PC-9 (cell line): ENCODE measurements at places on chromosomes 3 and 15. TPM values are rescaled to one million over a fixed set of nuclear protein-coding genes. Genes with fewer than 3 reads are reported as not detected.
A peak's percentile ranks its signal among the peaks of the same experiment; 100 is the strongest.

DNA sequence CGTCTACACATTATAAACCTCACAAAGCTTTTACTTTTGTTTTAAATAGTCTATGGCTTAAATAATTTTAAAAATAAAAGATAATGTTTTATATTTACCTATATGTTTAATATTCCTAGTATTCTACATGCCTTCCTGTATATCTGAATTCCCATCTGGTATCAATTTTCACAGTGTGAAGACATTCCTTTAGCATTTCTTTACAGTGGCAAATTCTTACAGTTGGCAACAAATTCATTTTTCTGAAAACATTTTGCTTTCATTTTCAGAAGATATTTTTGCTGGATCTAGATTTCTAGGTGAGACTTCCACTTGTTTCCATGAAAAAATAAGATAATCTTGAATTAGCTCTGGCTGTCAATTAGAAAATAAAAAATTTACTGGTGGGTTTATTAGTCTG is 471.4 kb upstream of the NAALADL2 start:
- no peak for DNase-seq

- DNase-seq, result peak; percentile 65
These were observed 1.4 kb downstream of the MAPKBP1 start for GRCh38 chr15:41775651-41776050.

GRCh38 chr3:411226-411625 is 214.7 kb downstream of the CHL1 start:
- DNase-seq, result no peak

GRCh38 chr3:116994351-116994879 is 284.8 kb downstream of the TUSC7 start:
- no peak for DNase-seq

- no peak for DNase-seq
These were observed 647.4 kb downstream of the NR2F2 start for GRCh38 chr15:96977886-96978285.

CLDN18 gene
- total RNA-seq, result not detected in 2 replicates

PDIA5 gene
- 31.7 and 32.1 TPM in 2 replicates for total RNA-seq

GRCh38 chr3:60582288-60582687 is 669.0 kb downstream of the FHIT start:
- DNase-seq, result no peak

GRCh38 chr3:170117134-170117533 is 64.4 kb downstream of the PHC3 start:
- no peak for DNase-seq

FSIP1 gene
- total RNA-seq, result 0.63 and 1.2 TPM in 2 replicates

GRCh38 chr3:95615592-95616310 is 1198.6 kb upstream of the EPHA6 start:
- no peak for DNase-seq

- DNase-seq, result peak; percentile 43
These were observed 227.8 kb upstream of the LYSMD4 start for GRCh38 chr15:99961011-99961441.

DNA sequence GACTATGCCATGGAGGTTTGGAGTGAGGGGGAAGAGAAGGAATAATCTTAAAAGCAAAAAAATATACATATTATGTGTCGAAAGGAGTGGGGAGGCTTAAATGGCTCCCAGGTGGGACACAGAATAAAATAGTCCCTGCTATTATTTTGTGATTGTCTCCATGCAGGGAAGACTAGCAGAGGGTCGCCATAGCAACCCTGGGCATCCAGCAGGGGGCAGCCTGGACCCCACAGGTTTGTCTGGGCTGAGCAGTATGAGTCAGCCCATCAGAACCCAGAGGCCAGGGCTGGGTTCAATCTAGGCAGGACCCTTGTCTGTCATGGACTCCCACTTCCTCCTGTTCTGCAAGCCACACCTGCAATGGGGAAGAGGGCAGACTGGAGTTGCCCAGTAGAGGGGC is 17.6 kb upstream of the LINGO1 start:
- no peak for DNase-seq

DNA sequence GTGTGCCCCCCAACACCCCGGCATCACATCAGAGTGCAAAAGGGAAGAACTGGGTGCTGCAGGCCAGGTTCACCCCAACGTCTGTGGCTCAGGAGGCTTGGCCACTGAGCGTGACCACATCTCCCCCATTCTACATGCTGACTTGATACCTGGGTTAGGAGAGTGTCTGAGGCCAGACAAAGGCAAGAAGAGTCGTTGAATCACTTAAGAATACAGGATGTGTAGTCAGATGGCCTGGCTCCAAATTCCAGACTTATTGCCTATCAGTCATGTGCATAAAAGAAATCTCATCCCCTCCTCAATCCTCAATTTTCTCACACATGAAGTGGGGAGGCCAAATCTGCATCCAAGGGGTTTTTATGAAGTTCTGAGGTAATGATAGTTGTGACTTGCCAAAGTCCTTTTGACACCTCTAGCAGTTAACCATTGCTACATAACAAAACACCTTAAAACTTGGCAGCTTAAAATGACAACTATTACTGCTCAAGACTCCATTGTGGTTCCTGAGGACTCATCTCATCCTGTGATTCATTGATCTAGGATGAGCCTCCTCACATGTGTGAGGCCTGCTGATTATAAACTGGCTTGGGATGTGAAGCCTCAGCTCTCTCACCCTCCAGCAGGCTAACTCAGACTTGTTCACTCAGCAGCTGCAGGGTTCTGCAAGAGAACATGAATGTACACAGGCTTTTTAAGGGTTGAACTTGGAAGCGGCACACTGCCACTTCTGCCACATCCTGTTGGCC is 138.8 kb upstream of the TLE3 start:
- no peak for DNase-seq

TNFAIP8L3 gene
- total RNA-seq, result 0.20 TPM in 1 of 2 replicates, not detected in the other

KIAA1143 gene
- total RNA-seq, result 17.8 and 34.4 TPM in 2 replicates

- no peak for DNase-seq
These were observed 303.4 kb upstream of the MME start for GRCh38 chr3:154776549-154777225.

DNA sequence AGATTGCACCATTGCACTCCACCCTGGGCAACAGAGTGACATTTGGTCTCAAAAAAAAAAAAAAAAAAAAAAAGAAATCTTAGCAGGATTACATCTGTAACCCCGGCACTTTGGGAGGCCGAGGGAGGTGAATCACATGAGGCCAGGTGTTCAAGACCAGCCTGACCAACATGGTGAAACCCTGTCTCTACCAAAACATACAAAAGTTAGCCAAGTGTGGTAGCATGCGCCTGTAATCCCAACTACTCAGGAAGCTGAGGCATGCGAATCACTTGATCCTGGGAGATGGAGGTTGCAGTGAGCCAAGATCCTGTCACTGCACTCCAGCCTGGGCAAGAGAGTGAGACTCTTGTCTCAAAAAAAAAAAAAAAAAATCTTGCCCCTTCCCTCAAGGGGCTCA is 40.4 kb downstream of the LIPC start:
- DNase-seq, result no peak

TRIM42 gene
- total RNA-seq, result not detected in 2 replicates

DNA sequence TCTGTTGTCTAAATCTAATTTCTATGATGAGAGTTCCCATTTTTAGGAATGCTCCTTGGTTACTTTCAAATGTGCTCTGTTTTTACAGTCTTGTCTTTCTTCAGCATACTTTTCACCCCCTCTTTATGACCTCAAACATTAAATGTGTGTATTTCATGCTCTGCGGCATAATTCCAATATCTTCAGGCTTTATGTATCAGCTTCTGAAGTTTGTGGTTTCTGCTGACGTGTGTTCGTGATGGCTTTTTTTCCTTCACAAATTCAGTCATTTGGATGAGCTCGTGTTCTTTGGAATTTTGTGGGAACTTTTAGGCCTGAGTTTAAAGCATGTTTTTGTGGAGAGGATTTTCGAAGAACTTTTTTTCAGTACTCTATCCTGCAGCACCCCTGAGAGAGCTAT is 97.7 kb upstream of the CHRNA7 start:
- no peak for DNase-seq

- no peak for DNase-seq
These were observed 125.9 kb upstream of the SLC7A14 start for GRCh38 chr3:170711786-170712185.

DNA sequence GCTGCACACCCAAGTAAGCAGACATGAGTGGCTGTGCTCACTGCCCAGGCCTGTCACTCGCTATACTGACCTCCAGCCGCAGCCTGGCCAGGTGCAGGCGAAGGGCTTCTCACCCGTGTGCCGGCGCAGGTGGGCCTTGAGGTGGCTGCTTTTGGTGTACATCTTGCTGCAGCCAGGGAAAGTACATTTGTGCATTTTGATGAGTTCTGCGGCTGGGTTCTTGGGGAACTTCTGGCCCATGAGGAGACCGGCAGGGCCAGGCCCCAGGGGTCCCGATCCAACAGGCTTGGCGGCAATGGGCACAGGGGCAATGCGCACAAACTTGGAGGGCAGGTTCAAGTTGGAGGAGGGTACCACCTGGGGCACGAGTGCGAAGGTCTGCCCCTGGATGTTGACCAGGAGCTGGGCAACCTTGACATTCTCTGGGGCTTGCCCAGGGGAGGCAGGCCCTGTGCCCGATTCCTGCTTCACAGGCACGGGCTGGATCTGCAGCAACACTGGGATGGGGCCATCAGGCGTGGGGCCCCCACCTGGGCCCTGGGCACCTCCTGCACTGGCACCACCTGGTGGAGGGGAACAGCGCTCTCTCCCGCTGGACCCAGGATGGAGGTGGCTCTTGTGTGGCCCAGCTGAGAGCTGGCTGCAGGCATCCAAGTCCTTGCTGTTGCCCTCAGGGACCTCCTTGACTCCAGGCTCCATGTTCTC is 5.3 kb downstream of the KLF15 start:
- no peak for DNase-seq

GRCh38 chr3:69462826-69463100 is 76.9 kb upstream of the FRMD4B start:
- no peak for DNase-seq

DNA sequence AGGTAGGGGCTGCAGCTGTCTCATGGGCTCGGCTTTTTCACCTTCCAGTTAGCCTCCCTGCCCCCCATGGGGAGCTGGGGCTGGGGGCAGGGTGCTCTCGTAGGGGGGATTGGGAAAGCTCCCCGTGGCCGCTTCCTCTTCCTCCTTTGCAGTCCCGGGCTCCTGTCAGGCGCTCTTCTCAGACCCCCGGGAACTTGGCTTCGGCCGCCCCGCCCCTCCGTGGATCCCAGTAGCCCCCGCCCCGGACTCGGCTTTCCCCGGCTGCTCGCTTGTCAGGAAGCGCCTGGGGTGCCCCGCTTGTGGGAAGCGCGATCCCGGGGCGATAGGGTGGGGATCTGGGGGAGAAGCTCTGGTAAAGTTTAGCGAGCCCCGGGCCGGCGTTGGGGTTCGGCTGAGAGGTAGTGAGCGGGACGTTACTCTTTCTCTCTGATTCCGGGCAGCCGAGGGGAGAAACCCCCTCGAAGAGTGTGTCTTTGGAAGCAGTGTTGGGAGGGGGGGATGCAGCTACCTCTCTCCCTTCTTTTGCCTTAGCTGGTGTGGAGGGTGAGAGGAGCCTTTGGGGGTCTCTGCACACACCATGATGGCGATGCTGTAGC is 611 bp downstream of the PIAS1 start:
- DNase-seq, result peak; percentile 45
